Stimulated activated CD4-positive, alpha-beta T cell treated with anti-CD3 and anti-CD28 coated beads, Interleukin-1b, Interleukin-23, amount 100 ng/mL, for 1 hour (primary cell): ENCODE measurements at places on chromosomes 7 and 10.

- no peak for DNase-seq
These were observed at the start of gene ELFN1 for GRCh38 chr7:1669954-1670893. Gene ELFN1, plus strand, starts transcription at chr7:1670277. Its CDS starts 74,320 bp downstream, at chr7:1744597.

GRCh38 chr10:131772441-131772840, 128.4 kb upstream of the PPP2R2D start:
- no peak for DNase-seq

GRCh38 chr10:114272696-114273095, 33.6 kb downstream of the VWA2 start:
- DNase-seq: no peak

- DNase-seq: no peak
These were observed 95.0 kb downstream of the GRB10 start for GRCh38 chr7:50687575-50688225.

DNA sequence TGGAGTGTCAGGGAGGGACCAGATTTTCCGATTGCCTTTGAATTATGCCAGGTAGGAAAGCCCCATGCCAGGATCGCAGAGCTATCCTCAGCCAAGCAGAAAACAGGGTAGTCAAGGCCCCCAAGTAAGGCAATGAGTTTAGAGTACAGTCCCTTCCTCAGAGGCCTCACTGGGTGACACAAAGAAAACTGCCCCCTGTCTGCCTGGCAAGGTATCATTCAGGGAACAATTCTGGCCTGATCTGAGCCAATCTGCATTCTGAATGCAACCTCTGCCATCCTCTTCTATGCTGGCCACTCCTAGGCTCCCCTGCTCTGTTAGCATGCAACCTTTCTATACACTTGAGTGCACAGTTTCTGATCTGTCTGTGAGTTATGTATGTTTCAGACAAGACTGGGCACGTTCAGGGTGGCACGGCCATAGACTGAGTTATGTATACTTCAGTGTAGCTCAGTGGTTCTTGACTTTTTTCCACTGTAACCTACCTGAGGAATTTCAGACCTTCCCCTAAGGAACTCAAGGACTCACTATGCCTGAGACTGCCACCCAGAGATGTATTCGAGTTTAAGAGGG, 336.8 kb downstream of the PLXNA4 start:
- no peak for DNase-seq

DNA sequence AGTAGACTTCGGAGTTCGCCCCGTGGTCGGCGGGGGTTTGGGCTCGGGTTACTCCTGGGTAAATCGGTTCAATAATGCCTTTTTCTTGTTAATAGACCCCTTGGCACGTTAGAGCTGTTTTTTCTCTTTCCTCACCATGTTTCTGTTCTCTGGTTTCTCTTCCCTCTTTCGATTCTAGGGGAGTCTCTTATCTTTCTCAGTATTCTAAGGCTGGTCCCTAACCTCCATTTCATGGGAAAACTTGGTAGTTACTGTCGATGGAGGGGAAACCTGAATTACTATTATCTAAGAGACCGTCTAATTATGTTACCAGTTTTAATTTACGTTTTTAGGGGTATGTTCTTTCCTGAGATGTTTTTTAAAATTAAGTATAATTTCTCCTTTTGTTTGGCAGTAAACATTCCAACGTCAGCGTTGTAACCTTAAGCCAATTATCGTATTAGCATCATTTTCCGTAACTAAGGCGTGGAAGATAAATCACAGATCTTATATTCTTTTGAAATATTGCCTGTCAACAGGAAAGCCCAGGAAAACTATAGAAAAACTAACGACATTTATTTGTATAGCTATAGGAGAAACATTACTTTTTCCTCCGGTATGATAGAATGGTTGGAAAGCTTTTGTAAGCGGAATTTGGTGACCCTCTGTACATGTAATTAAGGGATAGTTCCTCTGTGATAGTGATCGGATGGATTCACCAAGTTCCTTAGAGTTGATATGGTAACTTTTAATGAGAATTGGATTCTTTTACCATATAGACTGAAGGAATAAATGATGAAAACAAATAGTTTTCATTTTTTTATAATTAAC, 847 bp downstream of the BTAF1 start:
- no peak for DNase-seq

DNA sequence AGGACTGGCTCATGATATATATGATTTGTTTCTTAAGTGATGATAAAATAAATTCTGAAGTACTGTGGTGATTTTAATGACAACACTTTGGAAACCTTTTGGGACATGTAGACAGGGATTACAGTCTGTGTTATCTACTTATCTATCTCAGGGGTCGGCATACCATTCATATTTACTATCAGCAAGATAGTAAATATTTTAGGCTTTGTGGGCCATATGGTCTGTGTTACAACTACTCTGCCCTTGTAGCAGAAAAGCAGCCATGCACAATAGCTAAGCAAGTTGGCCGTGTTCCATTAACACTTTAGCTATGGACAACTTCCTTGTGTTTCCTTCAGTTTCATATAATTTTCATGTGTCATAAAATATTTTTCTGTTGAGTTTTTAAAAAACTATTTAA, 97.8 kb upstream of the PRPS1L1 start:
- DNase-seq: no peak

GRCh38 chr10:19970717-19971116, 154.5 kb downstream of the PLXDC2 start:
- DNase-seq: no peak

- DNase-seq: no peak
These were observed 46.2 kb upstream of the RABGEF1 start for GRCh38 chr7:66694286-66694685.

DNA sequence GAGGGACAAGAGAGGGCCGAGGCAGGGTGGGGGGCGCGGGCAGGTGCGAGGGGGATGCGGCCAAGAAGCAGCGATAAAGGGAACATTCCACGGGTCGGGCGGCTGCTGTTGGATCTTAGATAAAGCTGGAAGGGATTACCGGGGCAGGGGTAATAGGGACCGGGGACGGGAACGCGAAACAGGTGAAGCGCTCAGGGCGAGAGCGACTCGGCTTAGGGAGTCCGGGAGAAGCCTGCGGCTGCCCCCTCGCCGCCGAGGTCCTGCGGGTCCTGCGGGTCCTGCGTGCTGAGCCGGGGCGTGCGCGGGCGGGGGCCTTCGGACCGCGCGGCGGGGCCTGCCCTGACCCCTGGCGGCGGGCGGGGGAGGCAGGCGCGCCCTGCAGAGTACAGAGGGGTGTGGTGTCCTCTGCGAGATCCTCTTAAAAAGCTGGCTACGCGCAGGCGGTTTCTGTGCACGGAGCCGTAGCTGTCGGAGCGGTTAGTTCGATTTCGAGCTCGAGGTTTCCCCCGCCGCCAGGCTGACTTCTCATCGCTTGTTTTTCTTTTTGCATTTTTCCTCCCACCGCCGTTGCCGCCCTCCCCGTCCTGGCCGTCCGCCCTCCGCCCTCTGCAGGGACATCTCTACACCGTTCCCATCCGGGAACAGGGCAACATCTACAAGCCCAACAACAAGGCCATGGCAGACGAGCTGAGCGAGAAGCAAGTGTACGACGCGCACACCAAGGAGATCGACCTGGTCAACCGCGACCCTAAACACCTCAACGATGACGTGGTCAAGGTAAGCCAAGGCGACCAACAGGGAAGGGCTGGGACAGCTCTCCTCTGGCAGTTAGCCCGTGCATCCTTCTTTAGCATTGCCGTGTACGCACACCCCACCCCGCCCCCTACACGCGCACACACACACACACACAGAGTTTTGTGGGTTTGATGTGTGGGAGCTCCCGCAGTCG, 1.4 kb downstream of the CAV1 start:
- DNase-seq: no peak

DNA sequence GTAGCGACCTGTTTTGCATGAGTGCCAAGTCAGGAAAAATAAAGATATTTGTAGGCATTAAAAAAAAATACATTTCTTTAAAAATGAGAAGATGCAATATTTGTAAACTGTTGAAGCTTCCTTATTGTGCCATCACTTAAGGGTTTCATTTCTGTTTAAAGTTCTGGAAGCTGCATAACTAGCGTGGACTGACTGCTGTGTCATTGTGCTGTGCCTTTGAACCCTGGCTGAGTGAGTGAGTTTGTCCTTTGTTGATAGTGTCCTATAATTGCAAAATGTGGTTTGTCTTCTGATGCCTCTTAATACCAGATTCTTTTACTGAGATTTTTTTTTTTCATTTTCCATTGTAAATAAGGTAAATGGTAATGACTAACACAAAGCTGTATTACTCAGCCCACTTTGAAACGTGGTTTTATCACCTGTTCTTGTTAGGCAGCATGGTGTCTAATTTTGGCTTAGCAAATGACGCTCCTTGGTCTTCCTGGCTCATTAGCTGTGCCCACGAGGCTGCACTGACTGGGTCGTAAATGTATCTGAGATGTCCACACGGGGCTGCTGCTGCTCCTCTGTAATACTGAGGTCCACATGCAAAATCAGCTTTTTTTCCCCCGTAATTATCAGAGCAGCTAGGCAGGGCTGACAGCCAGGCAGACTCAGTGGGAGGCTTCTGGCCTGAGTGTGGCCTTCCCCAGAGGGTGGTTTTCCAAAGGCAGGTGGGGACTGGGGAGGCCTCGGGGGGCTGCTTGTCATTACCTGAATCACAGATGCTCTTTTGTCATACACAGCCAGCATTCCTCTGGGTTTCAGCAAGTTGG, 14.8 kb downstream of the ZSCAN25 start:
- DNase-seq: no peak

DNA sequence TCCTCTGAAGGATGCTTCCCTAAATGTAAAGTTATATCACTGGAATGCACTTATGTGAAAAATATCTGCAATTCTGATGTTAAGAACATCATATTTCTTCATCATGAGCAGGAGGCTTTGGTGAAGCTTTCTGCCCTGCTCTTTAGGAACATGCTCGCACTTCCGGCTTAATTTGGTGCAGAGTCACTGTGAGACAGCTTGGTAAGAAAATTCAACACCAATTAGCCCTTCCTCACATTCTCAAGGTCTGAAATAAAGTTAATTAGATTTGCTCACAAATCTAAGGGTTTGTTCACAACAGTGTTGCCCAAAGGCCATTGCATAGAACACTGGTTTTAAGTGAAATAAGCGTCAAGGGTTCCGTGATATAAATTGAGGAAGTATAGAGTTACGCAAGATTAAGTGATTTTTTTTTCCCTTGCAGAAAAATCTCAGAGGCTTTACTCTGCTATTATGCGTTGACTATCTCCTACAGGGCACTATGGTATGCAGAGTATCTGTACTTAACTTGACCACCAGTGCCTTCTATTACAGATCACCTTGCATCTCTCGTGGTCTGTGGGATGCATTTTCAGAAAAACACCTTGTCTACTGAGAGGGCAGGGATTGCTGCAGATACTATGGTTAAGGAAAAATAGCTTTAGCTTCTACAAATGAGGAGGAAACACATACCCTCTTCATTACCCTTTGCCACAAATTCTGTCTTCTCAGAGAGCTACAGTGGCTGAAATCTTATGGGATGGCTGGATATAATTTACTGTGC, 953.9 kb downstream of the TYW1 start:
- DNase-seq: no peak

- no peak for DNase-seq
These were observed 70.4 kb downstream of the ITIH5 start for GRCh38 chr10:7596356-7596755.

DNA sequence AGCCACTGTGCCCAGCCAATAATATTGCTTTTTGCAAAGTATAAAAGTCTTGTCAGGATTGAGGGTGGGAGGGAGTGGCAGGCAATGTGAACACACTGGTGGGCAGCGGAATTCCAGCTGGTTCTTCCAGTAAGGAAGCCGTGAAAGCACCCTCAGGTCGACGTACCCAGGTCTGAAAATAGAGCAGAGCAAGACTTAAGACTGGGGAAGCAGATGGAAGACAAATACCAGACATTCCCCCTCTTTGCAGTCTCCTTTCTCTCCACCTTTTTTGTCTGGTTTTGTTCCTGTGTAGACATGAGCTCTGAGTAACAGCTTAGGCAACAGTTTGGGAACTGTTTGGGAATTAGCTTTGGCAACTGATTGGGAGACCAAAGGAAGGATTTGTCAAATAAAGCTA, 17.6 kb upstream of the CSTF2T start:
- no peak for DNase-seq

- no peak for DNase-seq
These were observed 21.2 kb downstream of the TECTB start for GRCh38 chr10:112304267-112304859.

DNA sequence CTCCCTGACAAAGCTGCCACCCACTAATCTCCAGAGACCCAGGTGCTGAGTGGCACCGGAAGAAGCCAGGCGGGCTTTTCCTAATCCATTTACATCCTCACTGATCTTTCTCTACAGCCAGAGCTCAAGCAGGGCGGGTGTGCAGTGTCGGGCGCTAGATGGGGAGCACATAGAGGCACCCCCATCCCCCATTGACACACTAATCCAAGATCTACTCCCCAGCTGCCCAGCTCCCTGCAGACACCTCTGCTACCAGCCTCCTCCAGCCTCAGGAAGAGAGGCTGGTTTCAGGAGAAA, 22.2 kb downstream of the FRMPD2 start:
- no peak for DNase-seq

GRCh38 chr7:46512891-46513413, 591.9 kb upstream of the IGFBP3 start:
- DNase-seq: no peak

GRCh38 chr7:152869677-152870051, 110.1 kb downstream of the ACTR3B start:
- no peak for DNase-seq

DNA sequence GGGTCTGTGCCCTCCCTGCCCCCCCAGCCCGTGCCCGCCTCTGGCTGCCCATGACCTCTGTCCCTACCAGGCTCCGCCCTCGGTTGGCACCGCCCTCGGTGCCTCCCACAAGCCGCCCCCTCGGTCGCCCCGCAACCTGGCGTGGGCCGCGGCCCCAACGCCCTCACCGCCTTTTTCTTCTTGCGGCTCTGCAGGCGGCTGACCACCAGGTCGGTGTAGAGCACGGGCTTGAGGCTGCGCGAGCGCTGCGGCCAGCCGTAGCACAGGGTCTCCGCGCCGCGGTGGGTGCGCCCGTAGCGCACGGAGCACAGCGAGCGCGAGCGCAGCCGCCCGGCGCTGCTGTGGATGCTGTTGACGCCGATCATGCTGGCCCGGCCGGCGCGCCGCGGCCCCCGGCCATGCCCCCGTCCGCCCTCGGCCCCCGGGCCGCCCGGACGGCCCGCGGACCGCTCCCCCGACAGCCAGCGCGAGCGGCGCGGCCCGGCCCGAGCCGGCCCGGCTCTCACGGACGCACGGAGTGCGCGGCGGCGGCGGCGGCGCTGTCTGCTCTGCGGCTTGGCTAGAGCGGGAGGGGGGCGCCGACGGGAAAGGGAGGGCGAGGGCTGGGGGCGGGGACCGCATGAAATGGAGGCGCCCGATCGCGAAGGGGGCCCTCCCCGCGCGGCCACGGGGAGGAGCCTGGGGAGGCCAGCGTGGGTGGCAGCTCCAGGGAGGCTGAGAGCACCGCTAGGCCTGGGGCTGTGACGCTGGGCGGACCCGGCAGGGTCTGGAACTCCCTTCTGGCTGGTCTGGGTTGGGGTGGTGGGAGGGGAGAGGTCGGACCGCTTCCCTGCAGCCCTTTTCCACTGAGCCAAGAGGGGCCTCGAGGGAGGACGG, 9.6 kb downstream of the PSD start:
- no peak for DNase-seq
